ENCODE measurements at places on chromosomes 3 and 15.

DNA sequence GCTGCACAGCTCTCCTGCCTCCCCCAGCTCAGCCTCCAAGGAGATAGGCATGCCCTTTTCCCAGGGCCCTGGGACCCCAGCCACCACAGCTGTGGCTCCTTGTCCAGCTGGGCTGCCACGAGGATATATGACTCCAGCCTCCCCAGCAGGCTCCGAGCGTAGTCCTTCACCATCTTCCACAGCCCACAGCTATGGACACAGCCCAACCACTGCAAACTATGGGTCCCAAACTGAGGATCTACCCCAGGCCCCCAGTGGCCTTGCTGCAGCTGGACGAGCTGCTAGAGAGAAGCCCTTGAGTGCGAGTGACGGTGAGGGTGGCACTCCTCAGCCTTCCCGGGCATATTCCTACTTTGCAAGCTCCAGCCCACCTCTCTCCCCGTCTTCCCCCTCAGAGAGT lies 20.5 kb upstream of the APEH start:
- no peak for DNase-seq

- DNase-seq = no peak
Measured at GRCh38 chr15:57923750-57924149, 141.8 kb downstream of the ALDH1A2 start.

- no peak for DNase-seq
Measured at GRCh38 chr15:62795700-62796695, 246.5 kb upstream of the TPM1 start.

DNA sequence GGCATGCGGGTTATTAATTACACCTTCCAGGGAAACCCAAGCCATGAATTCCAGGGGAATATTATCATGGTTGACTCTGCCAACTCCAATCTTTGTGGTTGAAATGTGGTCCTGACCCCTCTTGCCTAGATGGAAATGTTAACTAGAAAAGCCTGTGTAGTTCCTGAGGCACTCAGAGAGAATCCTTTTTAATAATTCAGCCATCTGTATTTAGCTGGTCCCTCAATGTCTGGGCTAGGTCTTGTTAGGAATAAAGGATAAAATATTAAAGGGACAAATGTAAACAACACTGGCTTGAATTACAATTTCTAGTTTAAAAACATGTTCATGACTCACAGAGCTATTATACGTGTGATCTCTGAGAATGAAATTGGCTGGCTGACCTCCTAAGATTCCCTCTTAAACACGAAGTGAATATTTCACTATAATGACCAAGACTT lies 435.2 kb upstream of the SUCLG2 start:
- no peak for DNase-seq

DNA sequence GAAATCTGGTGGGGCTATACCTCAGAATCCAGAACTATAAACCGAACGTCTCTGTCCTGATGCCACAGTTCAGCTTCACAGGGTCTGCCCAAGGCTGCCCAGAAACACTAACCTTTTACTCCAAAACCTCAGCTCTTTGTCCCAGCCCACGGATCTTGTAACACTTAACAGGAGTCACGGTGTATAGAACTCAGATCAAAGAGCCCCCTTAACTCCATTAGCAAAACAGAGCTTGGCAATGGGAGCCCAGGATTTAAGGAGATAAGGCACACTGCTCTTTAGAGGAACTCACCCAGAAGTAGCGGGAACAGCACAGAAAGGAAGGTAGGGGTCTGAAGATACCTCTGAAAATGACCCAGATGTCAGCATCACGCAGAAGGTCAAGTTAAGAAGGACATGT lies 68.8 kb upstream of the SOX14 start:
- no peak for DNase-seq

GRCh38 chr3:48318713-48319468 lies 14.6 kb downstream of the SPINK8 start:
- DNase-seq = no peak

DNA sequence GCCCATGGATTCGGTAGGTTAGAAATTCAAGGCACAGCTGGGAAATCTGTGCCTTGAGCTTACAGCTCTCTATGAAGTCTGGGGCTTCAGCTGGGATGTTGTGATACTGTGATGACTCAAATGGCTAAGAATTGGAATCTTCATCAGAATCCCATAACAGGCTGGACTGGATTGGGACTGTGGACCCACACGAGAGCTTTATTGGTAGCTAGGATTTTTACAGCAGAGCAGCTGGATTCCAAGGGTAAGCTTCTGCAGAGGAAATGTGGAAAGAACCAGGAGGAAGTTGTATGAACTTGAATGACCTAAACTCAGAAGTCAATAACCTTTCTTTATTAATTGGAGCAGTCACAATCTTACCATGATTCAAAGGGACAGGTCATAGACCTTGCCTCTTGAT lies 1187.1 kb downstream of the ROBO1 start:
- DNase-seq = no peak

DNA sequence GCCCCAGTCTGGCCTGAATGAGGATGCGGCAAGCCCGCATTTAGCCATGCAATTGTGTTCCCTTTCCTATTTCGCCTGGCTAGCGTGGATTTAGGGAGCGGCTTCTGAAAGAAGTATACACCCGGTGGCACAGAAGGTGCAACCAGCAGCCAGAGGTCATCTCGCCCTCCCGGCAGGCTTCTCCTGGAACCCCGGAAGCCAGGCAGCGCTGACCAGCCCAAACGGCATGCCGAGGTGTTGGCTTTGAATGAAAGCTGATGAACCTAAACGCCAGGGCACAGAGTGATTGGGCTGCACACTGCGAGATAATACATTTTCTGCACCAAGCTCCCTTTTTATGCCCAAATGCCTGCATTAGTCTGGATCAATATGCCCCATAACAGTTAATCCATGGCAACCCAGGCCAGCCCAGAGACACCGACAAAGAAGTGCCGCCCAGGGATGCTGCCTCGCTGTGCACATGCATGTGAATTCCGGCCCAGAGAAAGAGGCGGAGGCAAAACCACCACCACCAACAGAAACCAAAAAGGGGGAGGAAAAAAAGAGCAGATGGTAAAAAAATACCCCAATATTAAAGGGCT lies 1.4 kb downstream of the SRGAP3 start:
- DNase-seq = no peak

DNA sequence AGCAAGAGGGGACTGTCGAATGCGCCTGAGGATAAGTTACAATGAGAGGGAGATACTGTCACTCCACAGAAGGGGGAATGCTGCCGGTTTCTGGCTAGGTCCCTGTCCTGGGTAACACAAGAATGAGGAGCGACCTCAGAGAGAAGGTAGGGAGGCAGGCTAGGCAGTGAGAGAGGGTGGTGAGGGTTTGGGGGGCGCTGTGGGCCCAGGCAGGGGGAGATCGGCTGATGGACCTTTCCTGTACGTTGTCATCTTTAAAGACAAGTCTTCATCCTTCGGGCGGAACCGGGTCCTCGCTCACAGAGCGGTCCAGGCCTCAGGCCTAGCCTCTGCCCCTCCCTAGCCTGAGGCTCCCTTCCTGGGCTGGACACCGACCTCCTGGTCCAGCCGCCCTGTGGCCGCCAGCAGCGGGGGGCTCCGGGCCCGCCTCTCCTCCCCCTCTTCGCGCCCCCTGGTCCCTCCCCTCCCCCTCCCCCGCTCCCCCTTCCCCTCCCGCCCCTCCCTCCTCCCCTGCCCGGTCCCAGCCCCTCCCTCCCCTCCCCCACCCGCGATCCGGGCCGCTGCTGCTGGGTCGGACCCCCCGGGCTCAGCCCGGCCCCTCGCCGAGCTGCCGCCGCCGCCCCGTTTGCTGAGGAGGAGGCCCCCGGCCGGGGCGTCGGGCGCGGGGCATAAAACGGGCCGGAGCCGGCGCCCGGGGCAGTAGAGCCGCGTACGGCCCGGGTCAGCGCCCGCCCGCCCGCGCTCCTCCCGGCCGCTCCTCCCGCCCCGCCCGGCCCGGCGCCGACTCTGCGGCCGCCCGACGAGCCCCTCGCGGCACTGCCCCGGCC lies at the start of gene CHRD:
CHRD (plus strand) TSS at position 697 of the 827 bp plus-strand sequence. CDS start 265 bp downstream, outside the sequence.
- no peak for DNase-seq

DNA sequence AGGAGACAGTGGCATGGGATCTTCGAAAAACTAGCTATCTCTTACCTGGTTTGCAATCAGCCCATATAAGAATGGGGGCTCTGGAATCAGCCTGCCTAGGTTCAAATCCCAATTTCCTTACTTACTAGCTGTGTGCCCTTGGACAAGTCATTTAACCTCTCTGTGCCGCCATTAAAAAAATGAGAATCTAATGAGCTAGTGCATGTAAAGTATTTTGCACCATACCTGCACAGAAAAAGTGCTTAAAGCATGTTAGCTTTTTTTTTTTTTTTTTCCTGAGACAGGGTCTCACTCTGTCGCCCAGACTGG lies 181.8 kb downstream of the SHQ1 start:
- no peak for DNase-seq

GRCh38 chr15:96053031-96053780 lies 277.3 kb upstream of the NR2F2 start:
- DNase-seq = peak; percentile 25

All from muscle of arm (tissue), 14 donors.